ENCODE measurements at places on chromosomes 16 and 17. TPM values are rescaled to one million over a fixed set of nuclear protein-coding genes. Genes with fewer than 3 reads are reported as not detected.

TCAP gene
- total RNA-seq = 0.28 TPM

ADGRG1 gene
- 24.8 TPM for total RNA-seq

C16orf86 gene
- total RNA-seq = 0.99 TPM

SSTR5 gene
- under 0.01 TPM for total RNA-seq

OR1E2 gene
- total RNA-seq = not detected

ZNF19 gene
- 0.94 TPM for total RNA-seq

CDH8 gene
- total RNA-seq = not detected

TNFAIP1 gene
- 57.2 TPM for total RNA-seq

SCIMP gene
- total RNA-seq = not detected

MYH1 gene
- total RNA-seq = not detected
